ENCODE measurements at places on chromosomes 6 and 20.

DNA sequence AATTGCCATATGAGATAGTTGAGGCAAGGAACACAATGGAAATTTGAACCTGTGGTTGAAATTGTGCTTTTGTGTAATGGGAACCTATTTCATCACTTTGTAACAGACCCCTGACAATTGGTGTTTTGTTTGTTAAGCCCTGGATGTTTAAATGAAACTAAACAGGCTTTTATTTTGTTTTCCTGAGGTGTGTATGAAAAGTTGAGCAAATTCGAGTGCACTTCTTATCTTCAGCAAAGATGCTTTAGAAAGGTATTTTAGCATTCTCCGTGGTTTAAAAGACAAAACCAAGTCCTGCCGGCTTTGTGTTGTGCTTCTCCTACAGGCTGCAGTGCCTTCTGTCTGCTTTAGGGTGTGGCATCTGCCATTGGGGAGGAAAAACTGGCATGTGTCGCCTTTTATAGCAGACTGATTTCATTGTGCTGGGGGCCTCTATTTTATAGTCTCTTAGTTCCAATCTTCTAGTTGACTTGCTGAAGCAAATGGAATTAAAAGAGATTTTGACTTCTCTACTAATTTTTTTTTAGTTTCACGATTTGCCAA is 2.2 kb upstream of the ARID1B start:
- DNase-seq, result no peak

DNA sequence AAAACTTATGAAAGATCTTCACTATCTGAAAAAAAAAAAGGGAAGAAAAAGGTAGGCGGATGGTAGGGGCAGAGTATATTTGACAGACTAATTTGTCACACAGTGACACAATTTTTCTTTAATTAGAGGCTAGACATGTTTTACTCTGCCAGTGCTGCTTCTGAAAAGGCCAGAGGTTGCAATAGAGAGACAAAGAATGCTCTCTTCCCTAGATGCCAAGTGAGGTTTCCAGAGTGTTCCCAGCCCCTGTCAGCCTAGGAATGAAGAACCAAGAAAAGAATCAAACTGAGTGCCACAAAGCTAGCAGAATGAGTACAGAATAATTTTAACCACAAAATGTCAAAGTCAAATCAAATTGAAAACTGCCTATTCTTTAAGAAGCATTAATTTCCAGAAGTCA is 13.0 kb downstream of the PNISR start:
- no peak for DNase-seq

GRCh38 chr6:12238219-12238618 is 51.9 kb upstream of the EDN1 start:
- DNase-seq, result no peak

GRCh38 chr20:48421547-48421946 is 406.3 kb downstream of the PREX1 start:
- DNase-seq, result no peak

GRCh38 chr6:37201726-37202125 is 31.8 kb downstream of the PIM1 start:
- DNase-seq, result no peak

DNA sequence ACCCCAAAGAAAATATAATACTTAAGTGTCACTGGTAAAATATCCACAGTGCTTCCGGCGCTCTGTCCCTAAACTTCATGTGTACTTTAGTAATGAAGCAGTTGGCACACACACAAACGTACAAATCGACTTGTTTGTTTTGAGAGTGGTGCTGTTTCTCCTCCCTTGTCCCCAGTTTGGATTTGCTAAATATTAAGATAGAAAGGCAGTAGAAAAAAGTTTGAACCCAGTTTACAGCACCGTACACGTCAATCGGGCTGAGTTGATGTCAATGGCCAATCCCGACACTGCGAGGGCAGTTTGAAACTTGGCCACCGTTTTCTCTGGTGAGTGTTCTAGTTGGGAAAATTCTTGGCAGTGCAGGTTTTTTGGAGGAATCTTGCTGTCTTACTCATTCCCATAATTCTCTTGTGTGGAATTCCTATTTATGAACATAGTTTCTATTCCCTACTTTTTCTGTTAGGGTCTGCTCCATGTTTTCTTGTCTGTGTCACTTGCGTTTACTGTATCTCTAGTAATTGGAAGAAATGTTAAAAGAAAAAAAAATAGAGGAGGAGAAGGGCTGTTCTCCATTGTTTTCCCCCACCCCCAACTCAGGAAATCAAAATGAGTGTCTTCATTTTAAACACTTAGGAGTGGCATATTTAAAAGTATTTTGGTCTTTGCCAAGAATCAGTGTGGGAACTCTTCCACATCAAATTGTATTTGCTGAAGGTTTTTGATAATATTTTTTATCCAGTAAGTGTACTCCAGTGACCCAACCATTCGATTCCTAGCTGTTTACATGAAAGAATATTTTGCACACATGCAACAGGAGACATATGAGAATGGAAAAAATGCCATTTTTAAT is 72.3 kb downstream of the OR2B2 start:
- peak; percentile 33 for DNase-seq

DNA sequence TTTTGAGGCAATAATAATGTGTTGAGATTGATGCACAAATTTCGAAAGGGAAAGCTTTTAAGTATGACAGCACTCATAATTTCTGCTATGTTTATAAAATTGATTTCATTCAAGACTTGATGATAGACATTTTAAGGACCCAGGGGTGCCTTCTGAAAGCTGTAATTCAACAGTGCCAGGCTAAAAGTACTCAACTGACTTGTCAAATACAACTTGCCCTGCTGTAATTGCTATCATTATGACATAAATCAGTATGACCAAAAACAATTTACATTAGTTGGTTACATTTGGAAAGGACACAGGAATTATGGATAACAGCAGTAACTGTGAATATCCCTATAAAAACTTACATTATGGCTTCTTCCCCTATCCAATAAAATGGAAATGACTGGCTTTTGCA is 178.9 kb downstream of the MMUT start:
- no peak for DNase-seq

- DNase-seq, result peak; percentile 57
Observed at GRCh38 chr6:10886691-10887502, at the start of gene SYCP2L. TSS of gene SYCP2L (plus strand) at chr6:10887052. CDS start at chr6:10887127, 75 bp downstream.

- no peak for DNase-seq
Observed at GRCh38 chr6:35782424-35782823, 1.6 kb downstream of the CLPSL1 start.

- DNase-seq, result no peak
Observed at GRCh38 chr20:10427060-10427692, 6.8 kb downstream of the MKKS start.

DNA sequence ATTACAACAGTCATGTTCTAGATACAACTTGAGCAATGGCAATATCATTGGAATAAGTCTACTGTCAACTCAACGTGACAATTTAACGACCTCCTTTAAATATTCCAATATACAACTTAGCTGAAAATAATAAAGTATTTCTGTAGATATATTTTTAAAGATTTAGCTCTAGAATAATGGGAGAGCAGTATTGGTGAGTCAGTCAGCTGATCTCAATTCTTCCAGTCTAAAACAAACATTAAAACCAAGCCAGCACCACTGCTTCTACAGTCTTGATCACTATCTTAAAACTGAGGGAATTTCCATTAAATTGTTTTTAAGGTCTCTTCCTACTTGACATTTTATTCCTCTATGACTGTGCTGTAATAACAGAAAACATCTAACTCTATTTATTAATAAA is 38.2 kb downstream of the NOL7 start:
- DNase-seq, result no peak

- no peak for DNase-seq
Observed at GRCh38 chr6:131096786-131097185, 33.7 kb upstream of the EPB41L2 start.

DNA sequence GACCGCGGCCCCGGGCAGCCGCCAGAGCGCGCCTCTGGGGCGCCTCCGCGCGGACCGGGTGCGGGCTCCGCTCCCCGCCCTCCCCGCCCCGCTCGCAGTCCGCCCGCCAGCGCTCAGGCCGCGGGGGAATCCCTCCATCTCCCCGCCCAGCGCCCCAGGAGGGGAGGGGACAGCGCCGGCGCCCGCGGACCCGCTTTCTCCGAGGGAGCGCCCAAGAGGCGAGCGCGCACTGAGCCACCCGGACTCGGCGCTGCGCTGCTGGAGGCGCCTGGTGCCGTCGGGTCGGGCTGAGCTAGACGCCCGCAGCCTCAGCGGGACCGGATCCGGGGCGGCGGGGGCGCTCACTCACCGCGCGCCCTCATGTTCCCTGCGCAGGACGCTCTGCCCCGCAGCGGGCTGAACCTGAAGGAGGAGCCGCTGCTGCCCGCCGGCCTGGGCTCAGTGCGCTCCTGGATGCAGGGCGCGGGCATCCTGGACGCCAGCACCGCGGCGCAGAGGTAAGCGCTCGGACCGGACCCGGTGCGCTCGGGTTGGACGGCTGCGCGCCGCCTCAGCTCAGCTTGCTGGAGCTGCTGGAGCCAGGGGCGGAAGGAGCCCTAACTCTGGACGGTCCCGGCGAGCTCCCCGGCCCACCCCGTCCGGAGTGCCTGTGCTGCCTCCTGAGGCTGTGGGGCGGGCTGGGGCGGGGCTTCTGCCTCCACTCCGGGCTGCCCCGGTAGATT is 867 bp downstream of the EBF4 start:
- DNase-seq, result no peak

- no peak for DNase-seq
Observed at GRCh38 chr20:63154395-63154794, 61.5 kb downstream of the YTHDF1 start.

- DNase-seq, result no peak
Observed at GRCh38 chr6:98833307-98834059, 891 bp upstream of the POU3F2 start.

DNA sequence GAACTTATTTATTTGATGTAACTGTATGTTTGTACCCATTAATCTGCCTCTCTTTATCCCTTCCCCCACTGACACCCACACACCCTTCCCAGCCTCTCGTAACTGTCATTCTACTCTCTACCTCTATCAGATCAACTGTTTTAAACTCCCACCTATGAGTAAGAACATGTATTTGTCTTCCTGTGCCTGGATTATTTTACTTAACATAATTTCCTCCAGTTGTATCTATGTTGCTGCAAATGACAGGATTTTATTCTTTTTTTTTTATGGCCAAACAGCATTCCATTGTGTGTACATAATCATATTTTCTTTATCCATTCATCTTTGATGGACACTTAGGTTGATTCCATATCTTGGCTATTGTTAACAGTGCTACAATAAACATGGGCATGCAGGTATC is 49.3 kb downstream of the PHACTR2 start:
- DNase-seq, result no peak
